ENCODE measurements at places on chromosomes 4 and X.

DNA sequence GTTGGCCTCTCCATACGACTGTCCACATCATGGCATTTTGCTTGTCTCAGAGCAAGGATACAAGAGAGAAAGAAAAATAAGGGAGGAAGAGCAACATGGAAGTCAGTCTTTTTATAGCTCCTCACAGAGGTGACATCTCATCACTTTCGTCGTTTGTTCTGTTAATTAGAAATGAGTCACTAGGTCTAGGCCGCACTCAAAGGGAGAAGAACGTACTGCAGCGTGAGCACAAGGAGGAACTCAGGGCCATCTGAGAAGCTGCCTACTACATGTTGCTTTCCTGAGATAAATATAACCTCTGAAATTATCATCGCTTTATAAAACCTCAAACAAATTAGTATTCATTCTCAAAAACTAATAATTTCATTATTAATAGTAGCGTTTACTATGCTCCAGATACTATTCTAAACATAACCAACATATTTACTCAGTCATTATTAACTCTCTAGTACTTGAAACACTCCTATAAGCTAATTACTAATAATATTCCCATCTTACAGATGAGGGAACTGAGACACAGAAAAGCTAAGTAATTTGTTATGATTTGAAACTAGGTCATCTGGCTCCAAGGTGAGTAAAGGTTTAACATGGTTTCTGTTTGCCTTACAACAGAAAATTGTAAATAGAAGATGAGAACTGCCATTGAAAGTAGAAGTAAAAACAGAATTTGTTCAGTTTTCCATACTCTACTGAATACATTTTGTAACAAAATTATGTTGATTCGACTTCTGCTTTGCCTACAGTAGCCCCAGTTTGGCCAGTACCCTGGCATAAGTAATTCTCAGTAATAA, 213.2 kb upstream of the UGT8 start:
- DNase-seq = no peak

DNA sequence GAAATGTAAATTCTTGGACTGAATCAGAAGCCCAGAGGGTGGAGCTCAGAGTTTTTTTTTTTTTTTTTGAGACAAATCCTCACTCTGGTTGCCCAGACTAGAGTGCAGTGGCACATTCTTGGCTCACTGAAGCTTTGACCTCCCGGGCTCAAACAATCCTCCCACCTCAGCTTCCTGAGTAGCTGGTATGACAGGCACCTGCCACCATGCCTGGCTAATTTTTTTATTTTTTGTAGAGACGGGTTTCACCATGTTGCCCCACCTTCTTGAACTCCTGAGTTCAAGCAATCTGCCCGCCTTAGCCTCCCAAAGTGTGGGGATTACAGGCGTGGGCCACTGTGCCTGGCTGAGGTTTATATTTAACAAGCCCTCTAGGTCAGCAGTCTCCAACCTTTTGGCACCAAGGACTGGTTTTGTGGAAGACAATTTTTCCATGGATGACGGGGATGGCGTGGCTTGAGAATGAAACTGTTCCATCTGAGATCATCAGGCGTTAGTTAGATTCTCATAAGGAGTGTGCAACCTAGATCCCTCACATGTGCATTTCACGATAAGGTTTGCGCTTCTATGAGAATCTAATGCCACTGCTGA, 76.7 kb downstream of the FHIP1A start:
- no peak for DNase-seq

GRCh38 chr4:1246111-1246881, 2.6 kb downstream of the CTBP1 start:
- DNase-seq = no peak

- no peak for DNase-seq
These were observed 3.0 kb downstream of the ATP11C start for GRCh38 chrX:139929876-139930275.

GRCh38 chr4:114964026-114964425, 149.4 kb downstream of the NDST4 start:
- no peak for DNase-seq

- DNase-seq = no peak
These were observed 96.5 kb downstream of the DCAF12L1 start for GRCh38 chrX:126456136-126456535.

GRCh38 chr4:126530996-126531585, 1101.7 kb upstream of the INTU start:
- no peak for DNase-seq

DNA sequence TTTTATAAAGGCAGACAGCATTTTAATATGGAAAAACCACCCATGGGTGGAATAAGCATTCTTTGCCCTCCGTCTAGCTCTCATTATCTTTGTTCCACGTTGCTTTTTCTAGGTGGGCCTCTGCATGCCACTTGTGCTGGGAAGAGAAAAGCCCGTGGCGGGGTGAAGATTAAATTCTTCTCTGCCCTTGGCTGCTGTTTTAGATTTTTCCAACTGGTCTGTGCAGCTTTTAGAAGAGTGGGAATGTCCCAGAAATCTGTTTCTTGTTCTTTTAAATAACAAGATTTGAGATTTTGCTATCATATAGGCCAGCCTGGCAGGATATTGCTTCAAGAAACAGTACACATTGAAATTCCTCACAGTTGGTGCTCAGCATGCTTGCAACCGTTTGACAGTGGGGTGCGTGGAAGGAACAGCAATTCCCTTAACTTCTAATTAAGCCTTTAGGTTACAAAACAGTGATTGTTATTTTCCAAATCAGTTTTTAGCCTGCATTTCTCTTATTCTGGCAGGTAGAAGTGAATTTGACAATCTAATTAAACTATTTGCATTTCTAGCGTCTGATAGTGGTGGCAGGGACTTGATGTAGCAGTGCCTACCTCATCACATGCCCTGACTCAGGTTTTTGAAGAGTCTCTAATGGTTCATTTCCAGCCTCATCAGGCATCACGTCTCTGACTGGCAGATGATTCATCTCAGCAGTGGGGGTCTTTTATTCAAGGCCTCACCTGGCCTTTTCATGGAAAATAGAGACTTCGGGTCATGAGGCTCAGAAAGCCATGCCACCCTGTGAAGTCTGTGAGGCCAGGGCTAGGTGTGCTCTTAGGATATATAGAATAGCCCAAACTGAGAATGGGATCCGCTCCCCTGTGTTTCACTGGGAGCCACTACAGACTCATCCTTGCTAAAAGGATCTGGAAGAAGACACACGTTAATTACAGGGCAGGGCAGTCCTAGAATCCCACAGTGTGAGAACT, 50.8 kb downstream of the PPEF1 start:
- DNase-seq = no peak

GRCh38 chr4:153619811-153620210, 64.3 kb upstream of the TLR2 start:
- no peak for DNase-seq

- no peak for DNase-seq
These were observed 195.9 kb downstream of the MGST2 start for GRCh38 chr4:139861471-139861870.

- no peak for DNase-seq
These were observed 80.8 kb downstream of the ANKRD50 start for GRCh38 chr4:124631760-124632159.

DNA sequence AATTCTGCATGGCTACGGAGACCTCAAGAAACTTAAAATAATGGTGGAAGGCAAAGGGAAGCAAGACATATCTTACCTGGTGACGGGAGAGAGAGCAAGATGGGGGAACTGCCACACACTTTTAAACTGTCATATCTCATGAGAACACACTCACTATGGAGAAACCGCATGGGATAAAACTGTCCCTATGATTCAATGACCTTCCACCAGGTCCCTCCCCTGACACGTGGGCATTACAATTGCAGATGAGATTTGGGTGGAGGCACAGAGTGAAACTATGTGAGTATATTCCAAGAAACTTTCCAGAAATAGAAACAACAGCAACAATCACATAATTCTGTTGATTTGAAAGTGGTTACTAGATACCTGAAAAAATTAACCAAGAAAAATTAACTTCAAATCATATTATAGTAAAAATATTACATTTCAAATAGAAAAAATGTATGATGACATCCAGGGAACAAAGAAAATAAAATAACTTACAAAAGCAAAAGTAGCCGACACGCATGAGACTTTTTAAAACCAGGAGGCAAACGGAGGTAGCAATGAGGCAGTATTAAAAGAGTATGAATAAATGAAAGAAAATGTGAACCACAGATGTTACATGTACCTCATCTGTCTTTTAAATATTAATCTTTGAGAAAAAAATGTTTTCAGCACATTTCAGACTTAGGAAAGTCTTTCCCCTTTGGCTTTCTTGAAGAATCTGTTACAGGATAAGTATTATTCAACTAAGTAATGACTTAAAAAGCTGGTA, 879.5 kb downstream of the TECRL start:
- DNase-seq = no peak

DNA sequence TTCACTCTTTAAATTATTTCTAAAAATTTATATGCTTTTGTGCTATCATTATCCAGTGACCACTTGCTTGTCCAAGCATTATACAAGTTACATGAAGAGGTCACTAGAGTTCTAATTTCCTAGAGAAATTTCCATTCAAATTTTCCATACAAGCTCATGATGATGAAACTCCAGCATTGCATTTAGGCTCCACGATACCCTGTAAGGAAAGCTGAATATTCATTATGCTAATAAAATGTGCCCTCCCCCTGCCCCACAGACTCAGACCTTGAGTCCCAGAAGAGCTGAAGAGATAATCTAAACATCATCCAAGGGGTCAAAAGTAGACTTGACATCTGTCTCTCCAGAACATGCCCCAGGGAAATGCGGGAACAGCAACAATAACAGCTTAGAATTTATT, 19.6 kb upstream of the FAM156A start:
- DNase-seq = no peak

GRCh38 chr4:123698556-123698955, 302.0 kb downstream of the SPRY1 start:
- no peak for DNase-seq

DNA sequence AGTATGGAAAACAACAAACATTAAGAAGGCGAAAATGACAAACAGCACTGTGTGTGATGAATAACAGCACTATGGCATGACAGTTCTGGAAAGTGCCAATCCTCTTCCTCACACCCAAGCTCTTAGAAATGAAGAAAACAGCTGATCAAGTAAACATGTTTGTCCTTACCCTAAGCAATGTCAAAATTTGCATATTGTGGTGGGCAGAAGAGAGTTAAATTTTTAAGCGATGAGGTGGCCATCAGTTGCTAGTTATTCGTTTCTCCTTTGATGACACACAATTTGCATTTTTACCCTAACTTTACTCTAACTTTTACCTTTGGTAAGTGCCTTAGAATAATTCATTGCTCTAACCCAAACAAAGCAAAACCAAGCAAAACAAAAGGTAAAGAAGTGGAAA, 8.8 kb downstream of the PROM1 start:
- no peak for DNase-seq

DNA sequence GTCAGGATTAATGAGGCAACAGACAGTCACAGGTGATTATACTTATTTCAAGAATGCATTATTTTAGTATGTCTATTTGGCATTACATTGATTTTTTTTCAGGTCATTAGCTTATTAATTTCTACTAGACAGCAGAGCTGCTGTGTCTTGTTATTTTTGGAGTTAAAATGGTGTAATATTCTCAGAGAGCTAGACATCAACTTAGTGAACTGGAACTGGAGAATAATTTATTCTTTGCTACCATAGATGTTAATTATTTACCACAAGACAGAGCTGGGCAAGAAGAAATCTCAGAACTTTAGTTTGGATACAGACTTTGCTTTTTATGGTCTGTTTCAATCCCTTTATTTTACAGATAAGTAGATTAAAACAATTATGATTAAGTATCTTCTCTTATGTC, 10.2 kb upstream of the HPGD start:
- no peak for DNase-seq

- no peak for DNase-seq
These were observed 131.7 kb downstream of the CLCN4 start for GRCh38 chrX:10288373-10288975.

DNA sequence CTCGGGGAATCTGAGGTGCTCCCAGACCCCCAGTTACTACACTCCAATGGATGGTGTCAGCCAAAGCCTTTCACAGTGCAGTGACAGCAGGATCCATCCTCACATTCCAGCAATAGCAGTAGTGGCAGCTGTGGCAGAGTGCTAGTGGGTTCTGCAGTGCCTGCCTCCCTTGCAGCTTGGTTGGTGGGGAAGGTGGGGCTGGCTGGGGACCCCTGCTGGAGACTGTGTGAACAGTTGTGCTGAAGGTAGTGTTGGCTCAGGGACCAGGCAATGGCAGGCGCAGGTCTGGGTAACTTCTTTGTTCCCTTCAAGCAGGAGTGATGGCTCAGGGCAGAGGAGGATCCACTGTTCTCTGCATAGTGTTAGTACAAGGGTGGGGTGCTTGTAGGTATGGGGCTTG, 343.7 kb upstream of the TRAM1L1 start:
- no peak for DNase-seq

DNA sequence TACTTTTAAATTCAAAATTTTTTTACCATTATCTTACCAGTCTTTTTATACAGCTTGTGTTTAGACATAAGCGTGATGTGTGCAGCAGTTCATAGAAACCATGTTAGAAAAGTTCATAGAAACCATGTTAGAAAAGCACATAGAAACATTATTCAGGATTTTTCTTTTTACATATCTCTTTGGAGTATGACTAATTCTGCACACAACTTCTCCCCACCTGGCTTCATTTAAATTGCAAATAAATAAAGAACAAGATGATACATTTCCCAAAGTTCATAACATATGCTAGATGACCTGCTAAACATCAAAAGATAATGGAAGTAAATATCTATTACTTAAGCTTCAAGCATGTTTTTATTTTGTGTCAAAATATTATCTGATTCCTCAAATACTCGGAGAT, 201.9 kb downstream of the BANK1 start:
- DNase-seq = no peak

GRCh38 chr4:115865736-115866135, 752.3 kb upstream of the NDST4 start:
- no peak for DNase-seq

DNA sequence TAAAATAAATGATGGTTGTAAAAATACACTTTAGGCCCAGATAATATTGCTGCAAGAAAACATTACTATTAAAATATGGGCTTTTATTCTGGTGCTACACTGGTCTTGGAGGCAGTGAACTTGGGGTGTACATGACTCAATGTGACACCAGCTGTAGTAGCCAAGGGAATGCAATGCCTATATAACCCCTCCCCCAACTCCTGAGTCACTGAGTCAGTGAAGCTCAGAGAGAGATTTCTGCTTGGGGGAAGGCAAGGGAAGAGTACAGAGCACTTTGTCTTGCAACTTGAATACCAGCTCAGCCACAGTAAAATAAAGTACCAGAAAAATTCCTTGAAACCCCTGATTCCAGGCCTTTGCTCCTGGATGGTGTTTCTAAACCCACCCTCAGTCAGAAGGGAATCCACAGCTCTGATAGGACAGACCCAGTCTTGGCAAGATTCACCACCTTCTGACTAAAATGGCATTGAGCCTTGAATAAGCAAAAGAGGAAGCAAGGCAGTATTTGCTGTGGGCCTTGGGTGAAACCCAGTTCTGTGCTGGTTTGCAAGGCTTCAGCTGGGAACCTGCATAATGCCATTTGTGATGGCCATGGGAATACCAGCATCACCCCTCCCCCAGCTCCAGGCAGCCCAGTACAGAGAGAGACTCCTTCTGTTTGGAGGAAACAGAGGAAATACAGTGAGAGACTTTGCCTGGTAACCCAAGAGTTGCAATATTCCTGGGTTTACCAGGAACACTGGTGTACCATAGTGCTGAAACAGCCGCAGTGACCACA, 209.9 kb downstream of the IQCM start:
- DNase-seq = no peak
